ENCODE measurements at places on chromosomes 4 and X.

- DNase-seq = no peak
Observed at GRCh38 chrX:26631385-26631784, 415.4 kb downstream of the MAGEB5 start.

DNA sequence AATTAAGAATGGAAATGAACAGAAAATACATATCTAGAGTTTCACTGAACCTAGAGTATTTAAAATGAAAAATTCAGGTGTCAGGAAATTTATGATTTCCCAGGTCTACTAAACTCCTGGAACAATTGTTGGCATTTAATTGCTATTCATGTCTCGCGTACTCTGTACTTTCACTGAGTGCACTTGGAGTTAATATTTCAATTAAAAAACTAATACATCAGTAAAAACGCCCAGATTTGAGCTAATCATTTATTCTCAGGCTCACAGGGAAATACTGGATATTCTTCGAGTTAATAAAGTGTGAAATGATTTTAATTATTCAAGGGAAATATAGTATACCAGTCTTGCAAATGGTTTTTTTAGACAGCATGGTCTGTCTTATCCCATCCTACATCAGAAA, 125.9 kb downstream of the CHRNA9 start:
- DNase-seq = no peak

DNA sequence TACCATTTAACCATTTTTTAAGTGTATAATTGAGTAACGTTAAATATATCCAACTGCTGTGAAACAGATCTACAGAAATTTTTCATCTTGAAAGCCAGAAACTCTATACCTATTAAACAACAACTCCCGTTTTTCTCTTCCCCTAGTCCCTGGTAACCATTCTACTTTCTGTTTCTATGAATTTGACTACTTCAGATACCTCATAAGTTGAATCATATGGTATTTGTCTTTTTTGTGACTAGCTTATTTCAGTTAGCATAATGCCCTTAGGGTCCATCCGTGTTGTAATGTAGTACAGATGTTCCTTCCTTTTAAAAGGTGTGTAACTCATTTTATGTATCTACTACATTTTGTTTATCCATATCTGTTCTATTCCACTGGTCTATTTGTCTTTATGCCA, 48.7 kb downstream of the STAG2 start:
- no peak for DNase-seq

GRCh38 chr4:68346461-68346860, 3.4 kb downstream of the YTHDC1 start:
- no peak for DNase-seq

- no peak for DNase-seq
Observed at GRCh38 chr4:7226439-7226838, 34.1 kb downstream of the SORCS2 start.

DNA sequence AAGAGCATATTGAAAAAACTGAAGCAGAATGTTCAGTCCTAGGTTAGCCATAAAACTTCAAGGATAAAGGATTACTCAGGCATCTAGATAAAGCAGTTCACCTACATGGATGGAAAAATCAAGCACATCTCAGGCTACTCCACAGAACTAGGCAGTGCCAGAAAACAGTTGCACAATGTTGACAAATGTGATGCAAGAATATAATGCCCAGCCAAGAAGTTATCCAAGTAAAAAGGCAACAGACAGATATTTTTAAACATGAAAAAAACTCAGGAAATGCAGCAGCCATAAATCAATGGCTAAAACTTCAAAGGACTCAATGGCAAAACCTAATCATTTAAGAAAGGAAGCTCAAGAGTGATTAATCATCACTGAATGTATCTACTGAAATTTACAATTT, 456.0 kb upstream of the FAM241A start:
- DNase-seq = no peak

DNA sequence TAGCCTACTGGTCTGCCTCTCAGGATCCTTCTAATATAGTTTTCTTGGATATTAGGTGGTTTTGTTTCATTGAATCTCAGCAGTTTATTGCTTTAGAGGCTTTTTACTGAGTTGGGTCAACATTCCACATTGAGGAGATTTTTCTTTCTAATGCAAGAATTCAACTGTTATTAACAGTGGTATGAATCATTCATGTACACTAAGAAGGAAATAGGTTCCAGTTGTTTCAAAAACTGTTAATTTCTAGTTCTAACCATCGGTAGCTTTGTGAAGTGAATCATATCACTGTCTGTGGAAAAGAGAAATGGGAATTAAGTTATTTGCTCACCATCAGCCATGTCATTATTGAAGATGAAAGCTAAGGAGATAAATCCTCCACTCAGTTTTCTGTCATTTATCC, 331.5 kb downstream of the RPA4 start:
- DNase-seq = no peak

- no peak for DNase-seq
Observed at GRCh38 chrX:9919632-9920172, 47.5 kb upstream of the CLDN34 start.

- DNase-seq = no peak
Observed at GRCh38 chrX:23883737-23884354, 23.9 kb downstream of the APOO start.

DNA sequence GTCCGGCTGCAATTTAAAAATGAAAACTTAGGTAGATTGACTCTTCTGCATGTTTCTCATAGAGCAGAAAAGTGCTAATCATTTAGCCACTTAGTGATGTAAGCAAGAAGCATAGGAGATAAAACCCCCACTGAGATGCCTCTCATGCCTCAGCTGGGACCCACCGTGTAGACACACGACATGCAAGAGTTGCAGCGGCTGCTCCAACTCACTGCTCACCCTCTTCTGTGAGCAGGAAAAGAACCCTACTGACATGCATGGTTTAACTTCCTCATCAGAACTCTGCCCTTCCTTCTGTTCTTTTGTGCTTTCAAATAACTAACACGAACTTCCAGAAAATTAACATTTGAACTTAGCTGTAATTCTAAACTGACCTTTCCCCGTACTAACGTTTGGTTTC, 41.0 kb downstream of the MAP7D3 start:
- DNase-seq = no peak

- no peak for DNase-seq
Observed at GRCh38 chrX:154063234-154063633, 34.3 kb downstream of the MECP2 start.

GRCh38 chr4:19579608-19580007, 672.1 kb upstream of the SLIT2 start:
- no peak for DNase-seq

GRCh38 chrX:153628665-153629064, 18.3 kb upstream of the DUSP9 start:
- no peak for DNase-seq

- DNase-seq = no peak
Observed at GRCh38 chrX:56268888-56269287, 36.7 kb downstream of the KLF8 start.

GRCh38 chr4:20696815-20697214, 3.4 kb upstream of the PACRGL start:
- no peak for DNase-seq
